ENCODE measurements at places on chromosomes 16 and 17.
A peak's percentile ranks its signal among the peaks of the same experiment; 100 is the strongest.

GRCh38 chr17:5629128-5629527, 44.8 kb upstream of the NLRP1 start:
- DNase-seq, result no peak

GRCh38 chr17:50258647-50259476, 15.4 kb upstream of the TMEM92 start:
- DNase-seq, result no peak

GRCh38 chr16:10852286-10852685, 24.7 kb upstream of the CIITA start:
- no peak for DNase-seq

DNA sequence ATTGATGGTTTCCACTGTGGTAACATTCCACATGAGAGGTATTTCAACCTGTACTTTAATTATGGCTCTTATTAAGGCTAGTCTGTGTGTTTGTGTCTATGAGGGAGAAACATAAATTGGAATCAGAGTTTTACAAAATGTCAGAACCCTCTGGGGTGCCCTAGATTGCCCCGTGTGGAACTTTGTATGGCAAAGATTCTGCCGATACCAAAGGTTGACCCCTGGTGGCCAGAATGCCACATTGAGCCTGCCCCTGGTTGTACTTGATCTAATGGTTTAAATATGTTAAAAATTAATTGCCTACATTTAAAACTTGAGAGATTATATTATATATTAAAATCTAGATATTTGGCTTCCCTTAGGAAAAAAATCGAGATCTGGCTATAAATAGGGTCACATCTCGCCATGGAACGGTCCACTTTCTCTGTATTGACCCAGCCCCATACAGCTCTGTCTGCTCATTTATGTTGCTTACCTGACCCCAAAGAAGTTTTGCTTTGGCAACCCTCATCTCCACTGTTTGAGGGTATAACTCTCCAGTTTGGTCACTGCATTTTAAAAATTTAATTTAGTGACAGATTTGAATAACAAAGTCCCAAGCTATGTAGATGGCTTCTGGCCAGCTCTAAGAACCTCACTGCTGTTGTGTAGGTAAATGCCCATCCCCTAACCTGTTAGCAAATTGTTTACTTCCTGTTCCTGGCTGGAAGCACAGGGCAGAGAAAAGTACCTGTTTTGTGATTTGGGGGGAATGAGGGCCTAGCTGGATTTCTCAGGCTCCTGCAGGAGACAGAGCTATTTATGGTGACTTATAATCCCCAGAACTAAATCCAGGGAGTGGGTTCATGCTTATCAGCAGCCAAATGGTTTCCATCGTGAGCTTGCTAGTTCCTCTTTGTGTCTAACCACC, 95.0 kb downstream of the PLCG2 start:
- DNase-seq, result peak; percentile 59

GRCh38 chr17:16346721-16347271, 6.5 kb downstream of the CENPV start:
- DNase-seq, result no peak

DNA sequence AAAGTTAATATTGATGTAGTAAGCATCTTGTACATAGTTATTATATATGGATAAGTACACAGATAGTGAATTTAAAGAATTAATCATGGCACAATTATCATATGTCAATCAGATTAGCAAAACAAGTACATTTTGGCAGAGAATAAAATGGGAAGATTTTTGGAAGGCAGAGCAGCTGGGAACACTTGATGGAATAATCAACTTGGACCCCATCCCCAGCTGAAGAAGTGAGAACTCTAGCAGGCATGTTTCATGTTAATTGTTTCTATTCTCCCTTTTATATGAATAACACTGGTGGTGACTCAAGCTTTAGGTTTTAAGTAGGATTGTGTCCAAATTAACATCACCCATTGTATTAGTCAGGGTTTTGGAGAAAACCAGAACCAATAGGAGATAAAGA, 198.7 kb downstream of the KCNJ2 start:
- no peak for DNase-seq

DNA sequence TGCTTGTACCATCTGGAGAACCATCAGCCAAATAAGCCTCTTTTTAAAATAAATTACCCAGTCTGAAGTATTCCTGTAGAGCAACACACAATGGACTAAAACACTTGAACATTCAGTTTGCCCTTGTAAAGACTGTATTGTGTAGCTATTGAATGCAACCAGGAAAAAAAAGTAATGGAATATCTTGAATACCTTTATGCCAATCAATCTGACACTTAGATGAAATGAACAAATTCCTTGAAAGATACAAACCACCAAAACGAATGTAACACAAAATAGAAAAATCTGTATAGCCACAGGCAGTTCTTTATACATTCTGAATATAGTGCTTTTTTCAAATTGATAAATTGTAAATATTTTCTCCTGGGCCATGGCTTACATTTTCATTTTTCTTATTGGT, 63.3 kb upstream of the KCNJ16 start:
- no peak for DNase-seq

- no peak for DNase-seq
Observed at GRCh38 chr16:16048904-16049582, 99.6 kb downstream of the ABCC1 start.

- DNase-seq, result no peak
Observed at GRCh38 chr16:921321-921905, 49.4 kb downstream of the LMF1 start.

DNA sequence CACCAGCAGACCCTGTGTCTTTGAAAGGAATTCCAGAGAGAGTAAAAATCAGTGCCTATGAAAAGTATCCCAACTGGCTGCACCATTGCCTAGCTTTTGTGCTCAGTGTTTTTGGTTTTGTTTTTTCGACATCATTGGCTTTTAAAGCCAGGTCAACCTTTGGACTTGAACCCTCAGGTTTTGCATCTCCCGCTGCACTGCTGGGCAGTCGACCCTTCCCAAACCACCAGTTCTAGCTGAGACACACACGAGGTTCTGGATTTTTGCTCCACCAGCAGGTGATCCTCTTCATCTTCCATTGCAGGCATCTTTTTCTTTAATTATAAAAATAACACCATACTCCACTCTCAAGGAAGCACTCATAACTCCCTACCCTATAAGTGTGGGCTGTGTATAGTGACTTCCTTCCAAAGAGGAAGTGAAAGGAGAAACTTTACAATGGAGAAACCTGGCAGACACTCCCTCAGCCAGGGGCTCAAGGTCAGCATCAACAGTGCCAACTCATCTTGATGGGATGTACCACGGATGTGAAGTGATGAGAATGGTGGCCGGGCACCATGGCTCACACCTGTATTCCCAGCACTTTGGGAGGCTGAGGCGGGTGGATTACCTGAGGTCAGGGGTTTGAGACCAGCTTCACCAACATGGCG, 57.8 kb downstream of the BMERB1 start:
- no peak for DNase-seq

GRCh38 chr17:28385406-28385805, 13.9 kb downstream of the SARM1 start:
- DNase-seq, result no peak

GRCh38 chr16:10740000-10740844, 3.4 kb upstream of the NUBP1 start:
- DNase-seq, result no peak

DNA sequence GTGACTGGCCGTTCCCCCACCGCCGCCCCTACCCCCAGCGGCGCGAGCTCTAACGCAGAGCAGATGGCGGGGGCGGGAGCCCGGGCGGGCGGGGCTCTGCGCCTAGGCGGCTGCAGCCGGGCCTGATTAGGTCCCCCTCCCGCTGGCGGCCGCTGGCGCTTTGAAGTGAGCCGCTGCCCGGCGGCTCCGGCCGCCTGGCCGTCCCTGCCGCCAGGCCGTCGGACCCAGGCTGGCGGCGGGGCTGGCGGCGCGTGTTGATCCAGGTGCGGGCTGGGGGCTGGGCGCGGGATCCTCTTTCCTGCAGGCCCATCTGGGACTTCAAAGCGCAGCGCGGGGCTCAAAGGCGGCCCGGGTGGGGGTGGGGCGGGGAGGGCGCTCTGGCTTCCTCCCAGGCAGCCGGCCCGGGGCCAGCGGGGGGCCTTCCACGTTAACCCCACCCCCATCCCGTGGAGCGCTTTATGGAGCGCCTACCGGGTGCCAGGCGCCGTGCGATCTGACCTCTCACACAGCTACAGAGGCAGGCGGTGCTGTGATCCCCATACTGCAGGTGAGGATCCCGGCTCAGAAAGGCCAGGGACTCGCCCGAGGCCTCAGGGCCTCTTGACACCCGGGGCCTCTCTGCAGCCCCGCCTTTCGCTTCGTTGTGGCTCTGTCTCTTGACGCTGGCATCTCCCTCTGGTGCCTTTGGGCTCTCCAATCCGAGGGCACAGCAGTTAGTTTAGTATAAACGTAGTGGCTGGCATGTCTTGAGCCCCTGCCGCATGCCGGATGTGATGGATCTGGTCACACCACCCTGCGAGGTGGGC, 80.0 kb upstream of the NKD1 start:
- DNase-seq, result no peak

- DNase-seq, result no peak
Observed at GRCh38 chr16:53755026-53755910, 51.3 kb downstream of the FTO start.

- no peak for DNase-seq
Observed at GRCh38 chr17:30000755-30001257, 59.4 kb downstream of the EFCAB5 start.

- DNase-seq, result no peak
Observed at GRCh38 chr17:77247609-77248008, 106.8 kb downstream of the SEC14L1 start.

GRCh38 chr17:8153031-8153451, 837 bp upstream of the PER1 start:
- DNase-seq, result no peak

DNA sequence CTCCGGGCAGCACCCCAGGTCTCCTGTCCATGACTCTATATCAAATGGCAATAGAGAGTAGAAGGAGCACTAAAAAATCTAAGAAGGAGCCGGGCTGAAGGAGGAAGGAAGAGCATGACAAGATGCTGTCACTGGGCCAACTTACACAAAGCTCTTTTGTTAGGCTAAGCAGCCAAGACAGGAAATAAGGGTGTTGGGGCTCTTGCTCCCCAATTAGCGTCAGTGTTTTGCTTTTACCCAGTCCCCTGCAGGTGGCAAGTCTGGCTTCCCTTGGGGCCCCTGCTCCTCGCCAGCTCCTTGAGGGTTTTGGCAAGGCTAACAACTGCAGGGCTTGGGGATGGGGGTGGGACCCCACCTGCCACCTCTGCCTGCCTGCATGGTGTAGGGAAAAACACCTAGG, 120.5 kb downstream of the CCT6B start:
- peak; percentile 10 for DNase-seq

DNA sequence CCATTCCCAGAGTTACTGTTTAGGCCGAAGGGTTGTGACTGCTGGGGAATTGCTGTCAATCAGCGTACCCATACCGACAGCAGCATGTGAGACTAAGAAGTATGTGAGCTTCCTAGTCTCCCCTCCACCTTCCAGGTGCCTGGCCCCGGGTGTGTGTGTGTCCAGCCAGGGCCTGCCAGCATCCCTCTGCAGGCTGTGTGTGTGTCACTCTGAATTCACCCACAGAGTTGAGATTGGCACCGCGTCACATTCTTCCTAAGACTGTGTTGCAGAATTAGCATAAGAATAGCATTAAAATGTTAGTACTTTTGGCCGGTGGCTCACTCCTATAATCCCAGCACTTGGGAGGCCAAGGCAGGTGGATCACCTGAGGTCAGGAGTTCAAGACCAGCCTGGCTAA, 31.8 kb downstream of the PRMT7 start:
- no peak for DNase-seq

- no peak for DNase-seq
Observed at GRCh38 chr17:65121916-65122806, 15.0 kb upstream of the RGS9 start.

DNA sequence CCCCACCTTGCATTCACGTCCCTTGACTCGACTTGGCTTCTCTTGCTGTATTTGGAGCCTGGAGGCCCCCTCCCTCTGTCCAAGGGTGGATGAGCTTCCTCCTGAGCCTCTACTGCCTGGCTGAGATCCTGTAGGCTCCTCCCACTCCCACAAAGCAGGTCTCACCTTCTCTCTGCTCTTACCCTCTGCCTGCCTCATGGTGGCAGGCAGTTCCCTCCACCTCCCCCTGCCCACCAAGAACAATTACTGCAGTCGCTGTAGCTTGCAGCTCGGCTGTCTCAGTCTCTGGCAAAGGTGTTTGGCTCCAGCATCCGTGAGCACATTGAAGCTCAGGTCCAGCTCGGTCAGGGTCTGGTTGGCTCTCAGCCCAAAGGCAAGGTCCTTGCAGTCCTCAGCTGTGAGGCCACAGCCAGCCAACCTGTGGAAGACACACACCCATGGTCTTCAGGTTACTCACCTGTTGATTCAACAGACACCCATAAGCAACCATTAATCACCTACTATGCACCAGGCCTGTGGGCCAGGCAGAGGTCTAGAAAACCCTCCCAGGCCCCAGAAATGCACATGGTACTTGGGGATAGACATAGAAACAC, 42.6 kb downstream of the NLRP1 start:
- no peak for DNase-seq

- DNase-seq, result no peak
Observed at GRCh38 chr16:75197522-75198134, 9.3 kb downstream of the CTRB2 start.

- no peak for DNase-seq
Observed at GRCh38 chr16:16578701-16579100, 199.8 kb downstream of the NPIPA7 start.

- DNase-seq, result no peak
Observed at GRCh38 chr16:56388209-56388608, 37.1 kb downstream of the AMFR start.

- peak; percentile 18 for DNase-seq
Observed at GRCh38 chr17:77189148-77189547, 48.4 kb downstream of the SEC14L1 start.

- DNase-seq, result peak; percentile 42
Observed at GRCh38 chr17:60169921-60170817, 20.4 kb downstream of the CA4 start.

DNA sequence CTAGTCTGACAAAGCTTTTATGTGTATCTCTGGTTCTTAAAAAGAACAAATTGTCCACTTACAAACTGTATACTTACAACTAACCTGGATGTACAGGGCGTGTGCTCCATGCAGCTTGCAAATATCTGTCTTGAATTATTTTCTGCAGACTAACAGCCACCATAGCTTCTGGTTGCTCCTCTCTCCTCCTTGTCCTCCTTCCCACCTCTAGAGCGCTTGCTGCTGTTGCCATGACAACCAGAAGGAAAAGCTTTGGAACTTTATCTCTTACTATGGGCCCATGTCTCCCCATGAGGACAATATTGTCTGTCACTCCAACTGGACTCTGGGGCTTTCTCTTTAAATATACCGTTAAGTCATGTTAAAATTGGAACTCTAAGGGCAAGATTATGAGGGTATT, 71.5 kb upstream of the DHX40 start:
- DNase-seq, result no peak

Data from activated CD4-positive, alpha-beta T cell treated with anti-CD3 and anti-CD28 coated beads, Interleukin-2, amount 10 ng/mL, durations not matched to agents 7 days and 5 days (primary cell).